Epithelial cell of umbilical artery (primary cell): ENCODE measurements at places on chromosomes 11 and 22. TPM values are rescaled to one million over a fixed set of nuclear protein-coding genes. Genes with fewer than 3 reads are reported as not detected.

OR5P2 gene
- total RNA-seq: not detected in 2 replicates

LARGE2 gene
- total RNA-seq: under 0.01 TPM in 1 of 2 replicates, not detected in the other

TXNRD2 gene
- 220 and 237 TPM in 2 replicates for total RNA-seq

PGA5 gene
- not detected in 2 replicates for total RNA-seq

GLYAT gene
- not detected in 2 replicates for total RNA-seq

DNAJB7 gene
- not detected in 2 replicates for total RNA-seq

SCGB1C1 gene
- total RNA-seq: not detected in 2 replicates

ANO1 gene
- 0.15 TPM in 1 of 2 replicates, not detected in the other for total RNA-seq

WT1 gene
- total RNA-seq: not detected in 2 replicates

LUZP2 gene
- total RNA-seq: under 0.01 TPM in 1 of 2 replicates, not detected in the other

GAL3ST1 gene
- not detected in 2 replicates for total RNA-seq

IGLL1 gene
- total RNA-seq: not detected in 2 replicates
